ENCODE measurements at places on chromosomes 6 and 20.
A peak's percentile ranks its signal among the peaks of the same experiment; 100 is the strongest.

DNA sequence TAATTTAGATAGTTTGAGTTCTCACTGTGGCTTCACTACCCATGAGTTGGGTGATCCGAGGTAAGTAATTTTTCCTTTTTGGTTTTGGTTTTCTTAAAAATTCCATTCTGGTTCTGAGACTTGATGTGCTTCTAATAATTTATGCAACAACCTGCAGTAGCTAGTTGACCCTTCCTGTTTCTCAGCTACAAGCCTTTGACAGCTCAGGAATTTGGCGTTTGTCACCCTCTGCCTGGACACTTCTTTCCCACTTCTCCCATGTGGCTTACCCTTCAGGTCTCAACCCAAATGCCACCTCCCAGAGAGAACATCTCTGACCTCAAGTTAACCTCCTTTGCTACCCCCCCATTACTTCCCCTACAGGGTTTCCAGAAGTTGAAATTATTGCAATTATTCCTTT lies 49.7 kb upstream of the TSHZ2 start:
- DNase-seq, result no peak

DNA sequence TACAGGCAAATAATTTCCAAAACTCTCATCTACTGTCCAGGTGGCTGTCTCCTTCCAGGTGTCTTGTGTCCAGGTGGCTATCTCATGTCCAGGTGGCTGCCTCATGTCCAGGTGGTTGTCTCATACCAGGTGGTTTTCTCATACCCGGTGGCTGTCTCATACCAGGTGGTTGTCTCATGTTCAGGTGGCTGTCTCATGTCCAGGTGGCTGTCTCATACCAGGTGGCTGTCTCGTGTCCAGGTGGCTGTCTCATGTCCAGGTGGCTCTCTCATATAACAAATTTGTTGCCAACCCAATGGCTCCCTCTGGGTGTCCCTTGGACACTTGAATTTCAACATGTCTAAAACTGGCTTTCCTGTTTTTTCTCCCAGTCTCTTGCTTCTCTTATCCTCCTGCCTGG lies 14.3 kb upstream of the SLC22A3 start:
- no peak for DNase-seq

GRCh38 chr6:112613410-112613809 lies 266.3 kb downstream of the RFPL4B start:
- no peak for DNase-seq

DNA sequence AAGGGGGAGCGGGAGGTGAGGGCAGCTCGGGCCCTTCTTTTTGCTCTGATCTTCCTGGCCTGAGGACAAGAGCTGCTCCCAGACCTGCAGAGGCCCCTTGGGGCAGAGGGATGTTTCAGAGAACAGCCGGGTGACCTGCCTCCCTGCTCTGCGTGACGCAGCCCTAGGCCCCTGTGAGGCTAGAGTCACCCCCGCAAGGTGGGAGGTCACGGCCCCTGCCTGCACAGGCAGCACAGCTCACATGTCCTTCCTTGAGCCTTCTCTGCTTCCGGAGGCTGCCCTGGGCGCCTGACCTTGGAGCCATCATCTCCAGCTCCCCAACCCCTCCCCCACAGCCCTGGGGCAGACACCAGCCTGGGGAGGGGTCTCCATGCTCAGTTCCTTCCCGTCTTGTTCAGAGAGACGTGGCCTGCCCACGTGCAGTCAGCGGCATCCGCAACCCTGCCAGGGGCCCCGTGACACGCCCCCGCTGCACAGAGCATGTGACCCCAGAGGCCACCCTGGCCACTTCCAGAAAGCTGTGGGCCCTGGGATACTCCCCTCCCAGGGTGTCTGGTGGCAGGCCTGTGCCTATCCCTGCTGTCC lies at the start of gene BIRC7:
BIRC7 (plus strand) TSS at position 507 of the 585 bp plus-strand sequence. CDS start 192 bp downstream, outside the sequence.
- DNase-seq, result no peak

GRCh38 chr6:14211562-14211942 lies 94.0 kb downstream of the CD83 start:
- DNase-seq, result no peak

DNA sequence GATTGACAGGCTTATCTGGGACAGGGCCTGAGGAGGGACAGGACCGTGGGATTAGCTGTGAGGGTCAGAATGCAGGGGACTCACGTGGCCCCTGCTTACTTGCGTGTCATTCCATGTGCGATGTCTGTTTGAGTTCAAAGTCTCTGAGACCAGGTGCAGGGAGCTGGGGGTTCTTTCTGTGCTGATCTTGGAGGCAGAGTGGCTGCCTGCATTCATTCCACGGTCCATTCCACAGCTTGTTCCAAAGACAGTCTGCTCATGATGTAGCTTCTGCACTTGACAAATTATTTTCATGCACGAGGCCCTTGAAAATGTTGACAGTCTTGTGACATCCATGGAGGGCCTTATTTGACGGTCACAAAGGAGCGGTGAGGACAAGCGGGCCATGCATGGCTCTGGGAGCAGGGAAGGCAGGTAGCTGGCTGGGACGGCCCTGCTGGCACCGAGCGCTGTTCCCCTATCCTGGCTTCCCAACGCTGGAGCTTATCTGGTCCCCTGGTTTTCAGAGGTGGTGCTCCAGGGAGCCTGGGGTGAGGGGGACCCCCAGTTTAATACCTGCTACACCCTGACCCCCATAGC lies 156.3 kb upstream of the RNF24 start:
- DNase-seq, result peak; percentile 44

- DNase-seq, result no peak
Observed at GRCh38 chr6:112221981-112222852, 32.1 kb downstream of the LAMA4 start.

DNA sequence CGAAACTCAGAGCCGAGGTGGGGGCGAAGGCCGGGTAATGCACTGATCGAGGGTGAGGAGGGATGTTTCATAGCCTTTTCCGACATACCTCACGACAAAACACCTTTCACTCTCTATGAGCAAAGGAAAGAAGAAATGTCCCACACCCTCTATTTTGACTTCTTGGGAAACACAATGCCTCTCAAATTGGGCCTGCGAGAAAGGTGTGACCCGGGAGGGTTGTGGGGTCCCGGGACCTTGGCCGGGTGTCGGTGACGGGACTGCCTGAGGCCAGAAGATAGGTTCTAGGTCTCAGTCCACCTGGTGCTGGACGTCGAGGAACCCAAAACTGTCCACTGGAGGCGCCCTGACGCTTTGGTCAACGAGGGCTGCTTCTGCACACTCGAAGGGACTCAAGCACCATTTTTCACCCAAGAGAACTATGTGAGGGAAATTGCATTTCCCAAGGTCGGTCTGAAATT lies 41.1 kb upstream of the OSTM1 start:
- DNase-seq, result no peak

DNA sequence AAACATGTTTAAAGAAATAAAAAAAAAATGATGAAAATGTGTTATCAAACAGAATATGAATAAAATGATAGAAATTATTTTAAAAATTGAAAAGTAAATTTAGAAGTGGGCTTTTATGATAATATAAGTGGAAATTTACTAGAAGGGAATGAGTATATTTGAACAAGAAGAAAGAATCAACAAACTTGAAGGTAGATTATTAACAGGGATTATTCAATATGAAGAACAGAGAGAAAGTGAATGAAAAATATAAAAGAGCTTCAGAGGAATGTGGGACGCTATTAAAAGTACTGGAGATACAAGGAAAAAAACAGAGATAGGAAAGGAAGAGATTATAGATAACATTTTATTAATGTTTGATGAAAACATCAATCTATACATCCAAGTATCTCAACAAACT lies 1014.4 kb upstream of the CITED2 start:
- DNase-seq, result no peak

DNA sequence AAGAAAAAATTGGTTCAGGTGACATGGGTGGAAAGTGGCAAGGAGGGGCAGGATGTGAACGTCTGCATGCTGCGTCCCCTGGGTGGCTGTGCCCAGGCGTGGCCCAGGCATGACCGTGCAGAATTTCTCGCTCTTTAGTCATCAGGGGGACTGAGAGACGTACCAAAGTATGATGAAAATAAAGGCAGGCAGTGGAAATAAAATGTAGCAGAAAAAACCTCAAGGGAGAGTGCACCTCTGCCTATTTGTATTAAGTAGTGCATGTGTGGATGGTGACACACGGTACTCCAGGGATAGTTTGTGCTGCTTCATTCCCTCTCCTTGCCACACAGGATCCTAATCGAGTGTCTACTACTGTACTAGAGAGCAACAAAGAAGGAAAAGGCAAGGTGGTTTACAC lies 81.1 kb downstream of the ATP9A start:
- DNase-seq, result no peak

DNA sequence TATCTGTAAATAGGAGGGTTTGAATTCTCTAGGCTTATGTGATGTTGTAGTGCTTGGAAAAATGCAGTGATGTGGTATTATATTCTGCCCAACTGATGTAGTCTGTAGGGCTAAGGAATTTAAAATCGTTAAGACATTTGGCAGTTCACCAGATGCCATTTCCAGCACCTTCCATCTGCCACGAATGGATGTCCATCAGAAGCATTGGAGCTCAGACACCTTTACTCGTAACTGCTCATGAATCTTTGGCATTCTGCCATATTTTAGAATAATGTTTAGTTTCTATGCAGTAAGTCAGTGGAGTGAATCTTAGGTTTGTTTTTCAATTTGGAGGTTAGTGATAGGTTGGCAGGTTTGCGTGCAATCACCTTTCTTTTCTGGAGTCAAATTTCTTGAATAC lies 2.4 kb upstream of the SYTL3 start:
- DNase-seq, result no peak

DNA sequence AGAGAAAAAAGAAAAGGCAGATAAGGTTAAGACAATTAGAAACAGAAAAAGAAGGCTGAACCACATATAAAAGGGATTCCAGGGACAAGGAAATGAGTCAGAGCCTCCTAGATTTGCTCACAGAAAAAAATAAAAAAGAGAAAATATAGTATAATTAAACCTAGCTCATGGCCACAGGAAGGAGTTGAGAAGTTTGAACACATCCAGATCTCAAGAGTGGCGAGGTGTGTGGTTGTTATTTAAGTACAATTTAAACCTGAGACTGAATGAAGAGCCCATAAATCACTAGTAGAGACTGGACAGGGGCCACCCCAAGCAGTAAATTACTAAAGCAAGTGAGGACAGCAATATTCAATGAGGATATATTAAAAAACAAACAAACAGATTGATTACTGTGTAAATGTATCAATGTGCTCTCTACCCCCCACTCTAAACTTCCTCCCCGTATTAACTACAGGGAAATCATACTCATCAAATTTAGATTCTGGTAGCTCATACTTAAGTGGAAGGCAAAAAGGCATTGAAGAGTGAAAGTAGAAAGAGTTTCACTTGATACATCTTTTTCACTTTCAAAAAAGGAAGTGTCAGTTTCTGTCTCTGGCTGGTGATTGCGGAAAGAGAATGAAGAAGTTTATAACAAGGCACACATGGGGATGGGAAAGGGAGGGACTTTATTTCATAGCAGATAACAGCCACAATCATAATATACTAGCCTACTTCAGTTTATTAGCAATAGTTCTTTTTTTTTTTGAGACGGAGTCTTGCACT lies 49.3 kb upstream of the SCAF8 start:
- no peak for DNase-seq

DNA sequence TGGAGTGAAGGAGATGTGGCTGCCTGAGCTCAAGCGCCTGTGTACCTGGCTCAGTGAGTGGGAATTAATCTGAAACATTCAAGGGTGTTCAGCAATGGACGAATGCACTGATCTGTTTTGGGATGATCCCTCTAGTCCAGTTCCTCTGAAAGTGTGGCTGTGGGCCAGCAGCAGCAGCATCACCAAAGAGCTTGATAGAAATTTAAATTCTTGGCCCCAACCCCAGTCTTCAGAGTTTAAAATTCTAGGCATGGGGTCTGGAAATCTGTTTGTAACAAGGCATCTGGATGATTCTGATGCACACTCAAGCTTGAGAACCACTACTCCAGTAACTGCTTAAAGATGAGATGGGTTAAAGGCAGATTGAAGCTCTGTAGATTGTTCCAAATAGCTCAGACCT lies 59.2 kb downstream of the STMND1 start:
- no peak for DNase-seq

GRCh38 chr6:124986164-124986563 lies 23.9 kb downstream of the RNF217 start:
- no peak for DNase-seq

- no peak for DNase-seq
Observed at GRCh38 chr20:63025534-63026331, 19.0 kb upstream of the BHLHE23 start.

GRCh38 chr6:125952764-125953501 lies 3.6 kb upstream of the HINT3 start:
- DNase-seq, result no peak

DNA sequence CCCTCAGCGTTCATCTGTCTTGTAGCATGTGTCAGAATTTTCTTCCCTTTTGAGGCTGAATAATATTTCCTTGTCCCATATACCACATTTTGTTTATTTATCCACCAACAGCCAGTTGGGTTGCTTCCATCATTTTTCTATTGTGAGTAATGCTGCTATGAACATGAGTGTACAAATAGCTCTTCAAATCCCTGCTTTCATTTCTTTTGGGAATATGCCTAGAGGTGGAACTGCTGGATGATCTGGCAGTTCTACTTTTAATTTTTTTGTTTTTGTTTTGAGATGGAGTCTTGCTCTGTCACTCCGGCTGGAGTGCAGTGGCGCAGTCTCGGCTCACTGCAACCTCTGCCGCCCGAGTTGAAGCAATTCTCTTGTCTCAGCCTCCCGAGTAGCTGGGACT lies 64.7 kb downstream of the SASH1 start:
- DNase-seq, result no peak

GRCh38 chr20:62149532-62150309 lies 6.2 kb downstream of the SS18L1 start:
- DNase-seq, result no peak

GRCh38 chr6:53378208-53378607 lies 29.5 kb upstream of the ELOVL5 start:
- DNase-seq, result no peak

DNA sequence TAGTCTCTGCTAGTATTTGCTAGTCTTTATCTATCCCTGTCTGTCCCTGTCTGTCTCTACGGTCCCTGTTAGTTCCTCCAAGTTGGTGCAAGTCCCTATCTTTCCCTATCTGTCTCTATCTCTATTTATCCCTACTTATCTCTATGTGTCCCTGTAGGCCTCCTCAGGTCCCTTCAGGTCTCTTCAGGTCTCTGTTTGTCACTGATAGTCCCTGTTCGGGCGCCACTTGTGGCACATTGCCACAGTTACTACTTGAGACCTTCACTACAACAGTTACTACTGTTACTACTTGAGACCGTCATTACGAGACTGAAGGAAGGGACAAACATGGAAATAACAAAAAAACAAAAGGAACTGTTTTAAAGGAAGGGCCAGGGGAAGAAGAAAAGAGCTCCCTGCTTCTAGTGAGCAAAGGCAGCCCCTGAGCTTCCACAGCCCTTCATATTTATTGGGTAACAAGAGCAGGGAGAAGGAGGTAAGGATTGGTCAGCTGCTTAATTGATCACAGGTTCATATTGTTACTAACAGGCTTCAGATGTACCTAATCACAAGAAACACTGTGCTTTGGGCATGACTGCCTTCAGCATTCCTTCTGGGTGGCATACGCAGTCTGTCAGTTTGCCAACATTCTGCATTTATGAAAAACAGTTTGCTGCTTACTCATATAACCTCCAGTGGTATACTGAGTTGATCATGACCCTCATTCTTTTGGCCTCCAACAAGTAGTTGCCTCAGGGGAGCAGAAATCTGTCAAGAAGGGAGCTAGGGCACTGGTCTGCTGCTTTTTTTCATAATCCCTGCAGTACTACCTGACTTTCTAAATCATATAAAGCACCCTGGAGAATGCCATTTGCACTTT lies 8.4 kb downstream of the EPB41L2 start:
- DNase-seq, result no peak
